Body of pancreas (tissue), 4 donors: ENCODE measurements at places on chromosomes 11 and 22.
A peak's percentile ranks its signal among the peaks of the same experiment; 100 is the strongest.

DNA sequence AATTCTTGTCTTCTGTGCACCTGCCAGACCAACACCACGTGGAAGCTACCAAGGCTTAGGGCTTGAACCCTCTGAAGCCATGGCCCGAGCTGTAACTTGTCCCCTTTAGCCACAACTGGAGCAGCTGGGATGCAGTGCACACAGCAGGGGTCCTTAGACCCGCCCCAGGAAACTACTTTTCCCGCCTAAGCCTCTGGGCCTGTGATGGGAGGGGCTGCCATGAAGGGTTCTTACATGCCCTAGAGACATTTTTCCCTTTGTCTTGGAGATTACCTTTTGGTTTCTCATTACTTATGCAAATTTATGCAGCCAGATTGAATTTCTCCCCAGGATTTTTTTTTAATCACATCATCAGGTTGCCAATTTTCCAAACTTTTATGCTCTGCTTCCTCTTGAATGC, 9.7 kb downstream of the PATE3 start:
- DNase-seq, result no peak

- DNase-seq, result no peak
Measured at GRCh38 chr11:17741487-17741886, 6.9 kb downstream of the KCNC1 start.

- no peak for DNase-seq
Measured at GRCh38 chr11:27812341-27812740, 112.1 kb upstream of the BDNF start.

GRCh38 chr11:73866095-73866579, 10.5 kb downstream of the COA4 start:
- no peak for DNase-seq

DNA sequence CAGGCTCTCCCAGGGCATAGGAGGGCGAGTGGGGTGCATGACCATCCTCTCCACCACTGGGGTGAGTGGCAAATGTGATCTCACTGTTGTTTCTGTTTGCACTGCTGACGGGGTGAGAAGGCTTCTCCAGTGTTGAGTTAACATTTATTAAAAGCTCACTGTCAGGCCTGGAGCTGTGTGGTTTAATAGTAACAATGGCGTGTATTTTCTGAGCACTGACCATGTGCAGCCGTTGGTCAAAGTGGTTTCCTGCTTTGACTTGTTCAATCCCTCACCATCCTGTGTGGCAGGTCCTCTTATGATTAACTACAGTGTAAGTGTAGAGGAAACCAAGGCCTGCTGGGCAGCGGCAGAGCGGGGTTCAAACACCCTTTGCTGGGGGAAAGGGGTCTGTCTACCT, 4.4 kb downstream of the A4GALT start:
- no peak for DNase-seq

DNA sequence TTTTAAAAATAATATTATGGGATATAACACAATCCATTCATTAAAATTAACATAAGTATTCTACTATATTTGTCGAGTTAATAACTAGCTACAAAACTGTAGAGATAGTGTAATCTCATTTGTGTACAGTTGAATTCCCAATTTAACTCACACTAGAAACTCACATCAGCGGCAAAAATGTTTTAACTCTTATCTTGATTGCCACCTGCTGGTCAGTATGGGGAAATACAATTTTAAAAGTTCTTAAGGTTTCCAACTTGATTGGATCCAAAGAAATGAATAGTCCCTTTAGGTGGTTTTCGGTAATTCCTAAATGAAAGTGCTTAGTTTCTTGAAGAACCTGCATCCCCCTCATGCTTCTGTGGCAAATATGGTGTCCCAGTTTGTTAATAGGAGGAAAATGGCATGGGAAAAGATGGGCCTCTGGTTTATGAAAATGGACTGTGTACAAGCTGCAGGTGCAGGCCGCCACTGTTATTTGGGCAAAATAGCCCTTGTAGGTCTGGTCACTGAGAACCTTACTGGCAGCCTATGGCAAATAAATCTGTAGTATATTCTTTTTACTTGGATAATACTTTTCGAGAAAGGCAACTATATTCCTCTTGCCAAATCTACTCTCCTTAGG, 33.7 kb upstream of the SLC17A6 start:
- no peak for DNase-seq

GRCh38 chr11:31795706-31796498, 15.2 kb downstream of the PAX6 start:
- DNase-seq, result no peak

GRCh38 chr11:119673759-119674336, 55.2 kb downstream of the NECTIN1 start:
- no peak for DNase-seq

DNA sequence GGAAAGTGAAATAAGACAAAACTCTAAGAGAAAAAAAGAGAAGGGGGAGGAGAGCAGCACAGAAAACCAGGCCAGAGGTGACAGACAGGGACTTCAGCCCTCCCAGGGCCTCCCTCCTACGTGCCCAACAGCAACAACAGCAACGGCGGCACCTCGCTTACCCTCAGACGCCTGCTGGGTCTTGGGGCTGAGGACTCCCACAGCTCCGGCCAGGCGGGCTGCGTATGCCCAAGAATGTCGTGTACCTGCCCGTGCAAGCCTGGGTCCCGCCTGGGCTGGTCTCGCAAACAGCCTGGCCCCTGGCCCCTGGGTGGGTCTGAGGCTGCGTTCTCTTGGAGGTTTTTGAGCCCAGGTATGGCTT, 30.5 kb downstream of the ARAP1 start:
- peak; percentile 45 for DNase-seq

DNA sequence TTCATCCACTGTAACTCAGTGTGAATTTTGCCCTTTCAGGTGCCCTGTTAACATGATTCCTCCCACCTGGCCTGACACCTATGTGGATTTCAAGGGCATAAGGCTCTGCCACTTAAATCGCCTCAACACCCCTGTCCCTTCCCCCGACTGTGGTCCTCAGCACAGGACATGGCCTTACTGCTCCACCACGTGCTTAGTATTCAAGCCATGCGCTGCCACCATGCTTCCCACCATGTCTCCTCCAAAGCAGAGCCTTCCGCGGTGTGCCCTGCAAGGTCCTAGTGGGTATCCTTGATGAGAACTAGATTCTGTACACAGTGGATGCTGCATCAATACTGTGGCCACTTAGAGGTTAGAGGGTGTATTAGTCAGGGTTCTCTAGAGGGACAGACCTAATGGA, 51.9 kb downstream of the BUD13 start:
- no peak for DNase-seq

- no peak for DNase-seq
Measured at GRCh38 chr11:17443926-17444690, 32.5 kb downstream of the ABCC8 start.
